ENCODE measurements at places on chromosomes 1 and 21.

DNA sequence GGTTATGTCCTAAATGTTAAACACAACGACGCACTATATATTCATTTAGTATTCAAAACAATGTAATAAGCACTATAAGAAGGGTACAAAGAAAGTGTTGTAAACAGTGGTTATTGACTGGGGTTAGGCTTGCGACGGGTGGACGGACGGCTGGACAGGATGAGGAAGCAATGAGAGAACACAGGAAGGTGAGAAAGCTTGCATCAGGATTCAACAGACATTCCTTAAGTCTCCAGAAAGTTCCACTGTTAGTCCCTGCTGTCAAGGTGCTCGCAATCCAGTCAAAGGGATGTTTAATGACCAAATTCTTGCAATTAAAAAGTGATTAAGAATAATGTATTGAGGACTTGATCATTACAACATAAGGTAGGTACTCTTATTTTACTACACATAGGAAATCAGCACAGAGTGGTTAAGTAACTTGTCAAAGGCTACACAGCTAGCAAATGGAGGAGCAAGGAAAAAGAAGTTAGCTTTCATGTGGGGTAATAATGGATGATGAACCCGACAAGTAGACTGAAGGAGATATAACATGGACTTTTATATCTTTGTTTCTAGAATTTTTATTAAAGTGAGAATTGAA, 994 bp upstream of the ACBD6 start:
- no peak for DNase-seq

GRCh38 chr1:184826001-184826400, 71.3 kb upstream of the EDEM3 start:
- DNase-seq, result no peak

DNA sequence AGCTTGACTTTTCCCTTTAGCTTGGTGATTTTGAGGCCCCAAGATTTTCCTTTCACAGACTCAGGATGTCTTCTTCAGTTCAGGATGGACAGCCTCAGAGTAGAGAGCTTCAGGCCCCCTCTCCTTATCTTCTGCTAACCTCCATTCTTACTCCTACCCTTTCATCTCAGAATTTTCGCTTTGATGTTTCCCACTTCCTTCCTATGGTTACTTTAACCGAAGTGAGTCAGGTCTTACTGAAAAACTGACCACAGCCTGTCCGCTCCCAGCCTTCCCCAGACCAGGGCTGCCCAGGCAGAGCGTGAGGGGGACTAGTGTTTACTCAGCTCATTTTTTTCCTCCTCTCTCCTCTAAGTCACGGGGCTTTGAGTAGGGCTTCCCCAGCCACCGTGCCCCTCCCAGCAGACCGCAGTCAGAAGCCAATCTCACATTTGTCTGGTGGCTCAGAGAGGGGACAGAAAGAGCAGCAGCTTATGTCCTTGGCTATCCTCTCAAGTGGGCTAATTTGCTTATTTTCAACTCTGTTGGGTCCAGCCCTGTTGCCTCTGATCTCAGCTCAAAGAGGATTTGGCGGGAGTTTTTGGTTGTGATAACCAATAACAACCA, 4.2 kb upstream of the IL19 start:
- DNase-seq, result peak; percentile 72

DNA sequence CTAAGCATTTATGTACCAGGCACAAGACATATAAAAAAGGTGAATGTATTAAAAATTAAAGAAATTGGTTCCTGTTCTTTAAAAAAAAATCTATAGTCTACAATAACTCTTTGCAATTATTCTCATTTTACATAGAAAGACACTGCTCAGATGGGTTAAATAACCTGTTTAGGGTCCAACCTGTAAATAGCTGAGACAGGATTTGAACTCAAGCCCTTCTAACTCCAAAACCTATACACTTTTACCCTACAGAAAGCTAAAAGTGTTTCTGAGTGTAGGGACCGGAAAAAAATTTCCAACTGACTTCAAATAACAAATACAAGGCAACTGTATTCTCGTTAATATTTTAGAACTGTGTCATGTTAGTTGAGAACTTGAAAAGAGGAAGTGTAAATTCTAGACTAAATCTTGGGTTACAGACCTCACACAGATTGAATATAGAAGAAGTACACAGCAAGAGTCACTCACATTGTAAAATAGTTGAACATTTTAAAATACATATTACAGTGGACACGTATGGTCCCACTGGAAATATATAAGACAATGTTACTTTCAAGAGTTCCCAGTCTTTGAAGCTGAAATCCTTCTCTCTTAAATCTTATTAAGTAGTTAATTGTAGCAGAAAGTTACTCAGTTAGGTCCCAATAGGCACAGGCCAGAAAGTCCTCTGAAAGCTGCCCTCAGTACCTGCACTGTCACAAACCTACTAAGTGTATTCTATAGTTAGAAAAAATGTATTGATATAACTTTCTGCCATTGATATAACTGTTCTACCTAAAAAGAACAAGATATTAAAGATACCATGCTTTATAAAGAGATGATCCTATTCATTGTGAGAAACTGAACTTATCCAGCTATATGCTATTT, 7.3 kb downstream of the EDEM3 start:
- no peak for DNase-seq

- no peak for DNase-seq
These were observed 2.0 kb downstream of the PRKCZ start for GRCh38 chr1:2052054-2052679.

- no peak for DNase-seq
These were observed 336.0 kb downstream of the NUF2 start for GRCh38 chr1:163657719-163658118.

DNA sequence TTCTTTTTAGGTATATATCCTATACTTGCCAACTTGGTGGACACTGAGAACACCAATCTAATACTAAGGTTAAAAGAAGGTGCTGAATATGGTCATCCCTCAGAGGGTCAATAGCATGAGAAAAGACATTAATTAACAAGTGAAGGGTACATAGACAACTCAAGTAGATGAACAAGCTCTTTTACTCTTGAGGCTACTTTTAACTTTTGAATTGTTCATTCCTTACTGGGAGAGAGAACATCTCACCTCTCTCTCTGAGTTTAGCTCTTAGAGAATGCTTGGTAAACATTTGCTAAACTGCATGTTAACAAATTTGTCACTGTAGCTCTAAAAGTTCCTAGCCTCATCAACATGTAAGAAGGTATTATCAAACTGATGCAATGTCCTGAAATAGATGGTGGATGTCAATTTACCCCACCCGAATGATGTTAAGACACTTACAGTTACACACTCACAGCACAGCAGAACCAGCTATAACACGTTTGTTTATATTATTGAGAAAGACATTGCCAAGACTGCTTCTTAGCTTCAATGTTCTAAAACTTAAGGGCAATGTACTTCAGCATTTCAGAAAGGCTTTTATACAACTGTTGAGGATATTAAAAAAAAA, 35.9 kb downstream of the HEATR1 start:
- DNase-seq, result no peak

GRCh38 chr1:26677306-26678115, 18.3 kb upstream of the ARID1A start:
- peak; percentile 68 for DNase-seq

- no peak for DNase-seq
These were observed 405.7 kb upstream of the NCAM2 start for GRCh38 chr21:20592463-20592862.

GRCh38 chr1:4177425-4178150, 277.5 kb upstream of the C1orf174 start:
- no peak for DNase-seq

GRCh38 chr1:180566026-180566425, 7.3 kb downstream of the OVAAL start:
- no peak for DNase-seq

GRCh38 chr1:4734791-4735190, 80.4 kb downstream of the AJAP1 start:
- DNase-seq, result no peak

- no peak for DNase-seq
These were observed 115.1 kb downstream of the PROX1 start for GRCh38 chr1:214102907-214103306.

- DNase-seq, result no peak
These were observed 48.3 kb downstream of the ADGRL2 start for GRCh38 chr1:81848880-81849682.

GRCh38 chr21:37259426-37259825, 7.7 kb downstream of the VPS26C start:
- DNase-seq, result no peak

GRCh38 chr21:44763451-44764318, 37.9 kb downstream of the UBE2G2 start:
- no peak for DNase-seq

DNA sequence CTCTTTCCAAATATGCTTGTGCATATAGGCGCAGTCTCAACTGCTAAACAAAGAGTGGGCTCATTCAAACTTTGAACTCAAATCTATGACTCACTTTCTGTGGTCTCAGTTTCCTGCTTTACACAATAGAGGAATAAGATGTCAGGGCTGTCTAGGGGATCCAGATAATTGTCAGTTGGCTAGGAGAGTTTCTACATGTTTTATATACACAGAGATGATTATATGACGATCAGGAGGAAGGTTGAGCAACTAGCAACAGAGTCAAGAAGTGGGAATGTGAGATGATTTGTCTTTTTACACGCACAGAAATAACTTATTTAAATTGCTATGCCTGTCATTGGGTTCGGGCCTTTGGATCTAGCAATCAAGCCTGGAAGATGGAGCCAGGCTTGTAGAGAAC, 299.4 kb upstream of the LYPLAL1 start:
- no peak for DNase-seq

DNA sequence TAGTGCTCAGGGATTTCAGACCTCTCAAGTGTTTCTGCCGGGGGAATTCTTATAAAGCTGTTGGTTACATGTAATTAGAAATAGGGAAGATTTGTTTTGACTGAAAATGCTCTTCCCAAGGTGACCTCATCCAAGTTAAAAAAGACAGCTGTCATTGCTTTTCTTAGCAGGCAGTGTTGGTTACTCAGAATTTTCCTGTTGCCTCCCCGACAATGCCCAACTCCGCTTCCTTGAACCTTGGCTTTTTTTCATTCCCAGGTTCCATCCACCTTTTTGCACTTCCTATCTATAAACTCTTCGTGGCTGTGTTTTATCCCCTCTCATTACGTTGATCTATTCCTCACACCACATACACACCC, 825 bp upstream of the DPH5 start:
- no peak for DNase-seq

DNA sequence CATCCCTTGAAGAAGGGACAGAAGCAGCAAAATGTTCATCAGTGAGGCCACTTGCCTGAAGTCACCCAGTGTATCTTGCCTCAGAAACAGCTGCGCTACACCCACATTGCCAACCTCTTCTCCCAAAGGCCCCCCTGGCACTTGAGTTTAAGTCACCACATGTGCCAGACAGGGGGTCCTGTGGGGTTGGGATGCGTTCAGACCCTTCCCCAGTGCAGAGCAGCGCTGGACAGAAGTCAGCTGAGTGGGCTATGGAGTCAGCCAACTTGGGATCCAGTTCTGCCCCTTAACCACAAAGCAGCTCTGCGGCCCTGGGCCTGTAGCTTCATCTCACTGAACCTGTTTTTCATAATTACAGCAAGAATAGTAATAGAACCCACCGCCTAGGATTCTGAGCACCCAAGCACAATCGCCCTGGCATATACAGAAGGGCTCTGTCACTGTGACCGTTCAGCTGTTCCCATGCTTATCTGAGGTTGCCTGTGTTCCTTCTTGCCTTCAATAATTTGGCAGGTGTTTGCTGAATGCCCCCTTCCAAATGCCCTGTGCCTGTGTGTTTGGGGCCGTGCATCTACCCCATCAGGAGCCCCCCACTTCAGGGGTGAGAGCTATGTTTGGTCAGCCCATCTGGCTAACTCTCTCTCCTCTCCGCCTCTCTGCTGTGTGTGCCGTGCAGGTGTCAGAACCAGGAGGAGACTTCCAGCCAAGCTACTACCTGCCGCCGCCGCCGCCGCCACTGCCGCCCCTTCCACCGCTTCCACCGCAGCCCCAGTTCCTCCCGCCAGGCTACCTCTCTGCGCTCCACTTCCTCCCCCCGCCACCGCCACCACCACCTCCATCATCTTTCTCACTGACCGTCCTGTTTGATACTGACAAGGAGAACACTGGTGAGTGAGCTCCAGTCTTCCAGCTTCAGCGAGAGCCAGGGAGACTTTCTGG, 5.0 kb downstream of the DMRTB1 start:
- no peak for DNase-seq

- no peak for DNase-seq
These were observed 69.4 kb downstream of the LRRC8D start for GRCh38 chr1:89890085-89890752.

- DNase-seq, result no peak
These were observed 2.9 kb downstream of the CACHD1 start for GRCh38 chr1:64472805-64473204.

DNA sequence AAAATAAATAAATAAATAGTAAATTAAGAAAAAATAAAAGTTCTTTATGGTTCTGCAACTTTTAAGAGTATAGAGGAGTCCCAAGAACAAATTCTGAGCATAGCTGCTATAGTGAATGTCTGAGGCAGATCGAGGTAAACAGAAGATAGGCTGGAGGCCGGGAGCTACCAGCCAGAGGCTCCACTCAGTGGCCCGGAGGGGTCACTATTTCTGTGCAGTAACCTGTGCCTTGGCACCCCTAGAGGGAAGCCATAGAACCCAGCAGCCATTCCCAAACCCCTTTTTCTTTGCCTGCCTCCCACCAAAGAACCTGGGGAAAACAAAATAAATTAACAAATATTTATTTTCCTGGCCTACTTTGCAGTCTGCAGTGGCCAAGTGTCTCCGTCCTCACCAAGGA, 38.4 kb upstream of the HEATR1 start:
- no peak for DNase-seq

DNA sequence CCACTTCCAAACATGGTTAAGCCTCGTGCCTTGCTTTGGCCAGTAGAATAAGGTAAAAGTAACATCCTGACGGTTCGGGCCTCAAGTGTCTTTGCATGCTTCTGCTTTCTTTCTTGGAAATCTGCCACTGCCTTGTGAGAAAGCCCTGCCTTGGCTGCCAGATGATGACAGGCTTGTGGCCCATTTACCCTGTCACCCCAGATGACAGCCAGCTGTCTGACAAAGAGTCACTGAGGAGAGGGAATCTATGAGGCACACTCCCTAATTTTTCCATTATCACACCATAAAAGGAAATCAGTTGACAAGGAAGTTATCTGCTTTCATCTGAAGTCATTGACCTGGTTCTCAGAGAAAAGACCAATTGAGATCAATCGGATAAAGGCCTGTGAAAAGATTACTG, 199.8 kb downstream of the USH2A start:
- DNase-seq, result no peak

DNA sequence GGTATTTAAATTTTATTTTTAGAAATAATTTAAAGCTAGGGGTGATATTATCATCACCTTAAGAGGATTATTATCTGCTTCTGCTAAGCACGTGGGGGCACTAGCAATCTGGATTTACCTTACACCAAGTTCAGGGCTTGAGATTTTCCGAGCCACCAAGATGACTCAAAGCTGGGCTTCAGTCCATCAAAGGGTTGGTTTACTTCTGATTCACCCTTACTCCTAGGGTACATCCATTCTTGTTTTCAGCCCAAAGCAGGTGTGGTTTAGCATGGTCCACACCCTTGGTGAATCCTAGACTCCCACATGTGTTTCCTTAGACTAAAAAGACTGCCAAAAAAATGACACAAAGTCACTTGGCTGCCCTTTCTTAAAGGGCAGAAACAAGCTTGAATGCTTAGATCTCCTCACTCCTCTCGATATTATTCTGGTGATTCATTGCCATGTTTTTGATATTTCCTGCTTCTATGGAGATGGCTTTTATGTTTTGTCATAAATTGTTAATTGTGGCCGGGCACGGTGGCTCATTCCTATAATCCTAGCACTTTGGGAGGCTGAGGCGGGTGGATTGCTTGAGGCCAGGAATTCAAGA, 9.8 kb upstream of the PRSS38 start:
- no peak for DNase-seq
